Prostate gland (tissue), 2 donors: ENCODE measurements at places on chromosomes 5 and 9.
A peak's percentile ranks its signal among the peaks of the same experiment; 100 is the strongest.

DNA sequence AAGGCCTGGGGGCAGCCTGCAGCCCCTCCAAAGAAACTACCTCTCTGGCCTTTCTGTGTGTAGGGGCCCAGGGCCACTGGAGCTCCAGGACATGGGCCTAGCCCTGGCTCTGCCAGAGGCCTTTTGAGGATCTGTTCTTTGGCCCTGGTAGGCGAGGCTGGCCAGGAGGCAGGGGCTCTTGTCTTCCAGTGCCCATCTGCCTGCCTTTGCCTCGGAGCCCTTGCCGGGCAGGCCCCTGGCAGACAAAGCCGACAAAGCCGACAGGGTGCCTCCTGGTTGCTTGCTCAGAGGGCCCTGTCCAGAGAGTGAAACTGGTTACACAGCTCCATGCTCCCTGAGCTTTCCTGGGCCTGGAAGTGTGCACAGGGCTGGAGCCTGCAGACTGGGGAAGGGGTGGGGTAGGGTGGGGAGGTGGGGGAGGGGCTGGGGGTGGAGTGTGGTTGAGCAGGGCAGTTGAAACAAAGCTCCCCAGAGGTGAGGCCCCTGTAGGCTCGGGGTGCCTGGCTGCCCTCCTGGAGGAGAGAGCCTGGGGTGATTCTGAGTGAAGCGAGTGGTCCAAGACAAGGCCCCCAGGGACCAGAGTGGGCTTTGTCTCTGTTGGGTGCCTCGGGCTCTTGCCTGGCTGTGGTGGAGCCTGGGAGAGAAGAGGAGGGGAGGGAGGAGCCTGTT is 29.3 kb downstream of the PTPA start:
- DNase-seq: peak; percentile 53

- DNase-seq: no peak
Observed at GRCh38 chr5:107401470-107402122, 269.1 kb downstream of the EFNA5 start.

DNA sequence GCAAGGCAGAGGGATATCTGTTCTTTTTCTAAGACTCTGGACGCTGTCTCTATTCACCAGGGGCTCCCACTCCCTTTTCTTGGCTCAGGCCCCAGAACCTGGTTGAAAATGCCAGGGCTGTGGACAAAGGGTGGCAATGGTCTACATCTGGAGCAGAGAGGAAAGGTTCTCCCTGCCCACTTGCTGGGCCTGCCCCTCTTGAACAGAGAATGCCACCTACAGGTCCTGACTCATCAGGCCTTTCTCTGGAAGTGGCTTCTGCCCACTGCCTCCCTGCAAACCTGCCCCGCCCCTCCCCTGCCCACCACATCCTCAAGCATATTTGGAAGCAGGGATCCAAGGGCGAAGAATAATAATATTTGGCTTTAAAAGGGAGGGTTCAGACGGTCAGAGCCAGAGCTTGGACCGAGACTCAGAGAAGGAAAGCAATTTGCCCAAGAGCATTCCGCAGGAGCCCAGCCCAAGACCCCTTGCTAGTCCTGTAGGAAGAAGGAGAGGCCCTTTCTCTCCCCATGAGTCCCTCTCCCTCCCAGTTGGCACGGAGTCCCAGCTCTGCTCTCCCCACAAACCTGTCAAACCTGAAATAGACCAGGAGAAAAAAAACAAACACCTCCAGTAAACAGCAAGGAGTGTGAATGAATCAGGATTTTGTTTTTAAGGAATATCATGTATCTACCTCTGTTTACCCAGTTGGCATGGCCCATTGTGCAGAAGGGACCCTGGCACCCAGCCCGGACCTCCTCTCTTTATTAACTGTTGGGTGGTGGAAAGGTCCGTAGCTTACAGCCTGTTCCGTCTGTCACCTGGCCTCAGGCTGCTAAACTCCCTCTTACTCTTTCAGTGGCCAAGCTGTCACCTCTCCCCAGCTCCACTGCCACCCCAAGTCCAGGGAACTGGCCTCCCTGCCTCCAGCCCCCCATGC is 37.7 kb upstream of the STXBP1 start:
- DNase-seq: peak; percentile 98

- no peak for DNase-seq
Observed at GRCh38 chr9:2691212-2691611, 26.1 kb upstream of the KCNV2 start.
